Fibroblast of skin of right quadriceps (primary cell): ENCODE measurements at places on chromosomes 1 and 21.

DNA sequence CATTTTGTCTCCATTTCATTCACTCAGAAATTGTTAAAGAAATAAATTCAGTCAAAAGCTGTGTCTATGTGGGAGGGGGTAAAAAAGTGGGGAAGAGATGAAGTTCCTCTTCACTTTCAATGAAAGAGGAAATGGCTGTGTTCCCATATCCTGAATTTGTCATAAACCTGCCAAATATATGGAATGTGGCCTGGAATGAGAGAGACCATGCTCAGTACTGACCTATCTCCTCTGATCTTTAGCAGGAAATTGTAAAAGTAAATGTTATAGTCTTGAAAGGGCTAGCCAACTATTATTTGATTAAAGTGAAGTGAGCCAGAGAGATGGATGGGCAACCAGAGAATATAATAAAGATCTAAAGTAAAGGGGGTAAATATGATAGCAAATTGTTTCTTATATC lies 130.3 kb upstream of the C21orf91 start:
- DNase-seq, result no peak

- peak; percentile 40 for DNase-seq
Observed at GRCh38 chr1:242008826-242009495, 10.1 kb upstream of the MAP1LC3C start.

- peak; percentile 23 for DNase-seq
Observed at GRCh38 chr1:202143768-202144401, 652 bp downstream of the ARL8A start.

DNA sequence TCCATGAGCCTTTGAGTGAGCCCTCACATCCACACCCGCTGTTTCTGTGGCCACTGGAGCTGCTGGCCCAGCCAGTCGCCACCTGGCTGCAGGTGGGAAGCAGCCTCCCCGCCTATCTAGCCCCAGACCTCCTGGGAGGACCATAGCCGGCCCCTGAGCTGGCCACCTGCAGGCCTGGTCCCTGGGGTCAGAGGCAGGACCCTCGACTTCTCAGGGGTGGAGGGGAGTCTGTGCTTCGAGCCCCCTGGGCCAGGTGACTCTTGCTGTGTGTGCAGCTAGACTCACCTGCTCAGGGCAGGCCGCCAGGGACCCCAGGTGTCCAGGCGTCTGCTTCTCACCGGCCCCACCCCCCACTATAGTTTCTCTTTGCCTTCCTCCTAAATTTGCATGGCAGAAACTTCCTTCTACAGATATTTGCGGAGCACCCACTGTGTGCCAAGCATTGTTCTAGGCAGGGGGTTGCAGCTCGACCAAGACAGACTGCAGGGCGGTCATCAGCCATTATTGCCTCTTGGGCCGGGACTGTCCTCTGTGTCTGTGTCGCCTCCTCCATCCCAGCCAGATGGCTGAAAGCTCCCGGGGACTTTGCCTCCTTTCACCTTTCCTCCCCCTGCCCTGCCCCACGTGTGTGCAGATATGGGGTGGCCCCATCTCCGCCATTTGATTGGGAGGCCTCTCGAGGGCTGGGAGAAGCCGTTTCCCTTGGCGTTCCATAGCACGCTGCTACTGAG lies 27.3 kb downstream of the SPSB1 start:
- DNase-seq, result no peak

- no peak for DNase-seq
Observed at GRCh38 chr1:195158091-195158490, 1450.1 kb downstream of the KCNT2 start.
